ENCODE measurements at places on chromosomes 12 and 14.

GRCh38 chr12:76340680-76341435, 7.4 kb downstream of the BBS10 start:
- DNase-seq, result no peak

DNA sequence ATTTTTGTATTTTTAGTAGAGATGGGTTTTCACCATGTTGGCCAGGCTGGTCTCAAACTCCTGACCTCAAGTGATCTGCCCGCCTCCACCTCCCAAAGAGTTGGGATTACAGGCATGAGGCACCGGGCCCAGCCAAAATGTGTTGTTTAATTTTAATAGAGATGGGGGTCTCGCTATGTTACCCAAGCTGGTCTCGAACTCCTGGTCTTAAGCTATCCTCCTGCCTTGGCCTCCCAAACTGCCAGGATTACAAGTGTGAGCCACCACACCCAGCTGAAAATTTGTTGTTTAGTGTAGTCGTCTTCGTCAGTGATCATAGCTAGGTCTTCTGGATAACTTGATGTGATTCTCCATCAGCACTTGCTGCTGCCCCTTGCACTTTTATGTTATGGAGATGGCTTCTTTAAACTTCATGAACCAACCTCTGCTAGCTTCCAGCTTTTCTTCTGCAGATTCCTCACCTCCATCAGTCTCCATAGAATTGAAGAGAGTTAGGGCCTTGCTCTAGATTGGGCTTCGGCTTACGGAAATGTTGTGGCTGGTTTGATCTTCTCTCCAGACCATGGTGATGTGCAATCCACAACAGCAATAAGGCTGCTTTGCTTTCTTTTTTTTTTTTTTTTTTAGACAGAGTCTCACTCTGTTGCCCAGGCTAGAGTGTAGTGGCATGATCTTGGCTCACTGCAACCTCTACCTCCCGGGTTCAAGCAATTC, 13.0 kb downstream of the ISCU start:
- DNase-seq, result no peak

GRCh38 chr14:102957222-102957621, 34.8 kb downstream of the AMN start:
- no peak for DNase-seq

- no peak for DNase-seq
Measured at GRCh38 chr12:95351748-95352147, 122.2 kb upstream of the METAP2 start.

DNA sequence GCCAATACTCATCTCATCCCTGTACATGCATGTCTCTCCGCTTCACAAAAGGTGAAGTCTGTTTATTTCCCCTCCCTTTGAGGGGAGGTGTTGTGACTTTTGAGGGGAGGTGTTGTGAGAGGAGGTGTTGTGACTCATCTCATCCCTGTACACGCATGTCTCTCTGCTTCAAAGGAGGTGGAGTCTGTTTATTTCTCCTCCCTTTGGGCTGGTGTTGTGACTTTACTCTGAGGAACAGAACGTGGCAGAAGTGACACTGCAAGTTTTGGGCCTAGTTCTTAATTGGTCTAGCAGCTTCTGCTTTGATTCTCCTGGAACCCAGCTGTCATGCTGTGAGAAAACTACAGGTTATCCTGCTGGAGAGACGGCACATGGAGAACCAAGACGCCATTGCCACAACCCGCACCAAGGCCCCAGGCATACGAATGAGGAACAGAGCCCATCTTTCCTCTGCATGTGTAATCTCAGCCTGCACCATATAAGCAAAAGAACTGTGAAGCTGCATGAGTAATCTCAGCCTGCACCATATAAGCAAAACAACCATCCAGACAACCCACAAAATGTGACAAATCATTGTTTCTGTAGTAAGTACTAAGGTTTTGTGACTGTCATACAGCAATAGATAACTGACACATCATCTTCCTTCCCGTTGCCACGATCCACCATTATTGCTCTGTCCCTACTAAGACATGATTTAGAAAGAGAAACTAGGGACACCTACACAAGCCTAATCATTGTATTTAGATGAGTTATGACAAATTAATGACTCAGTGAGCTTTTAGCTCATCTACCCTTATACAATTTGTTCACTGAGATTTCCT, 30.0 kb downstream of the GALNT4 start:
- DNase-seq, result no peak

- DNase-seq, result no peak
Measured at GRCh38 chr12:56878010-56878339, 56.2 kb downstream of the SDR9C7 start.

GRCh38 chr12:112005419-112006395, 7.3 kb downstream of the TMEM116 start:
- DNase-seq, result no peak

DNA sequence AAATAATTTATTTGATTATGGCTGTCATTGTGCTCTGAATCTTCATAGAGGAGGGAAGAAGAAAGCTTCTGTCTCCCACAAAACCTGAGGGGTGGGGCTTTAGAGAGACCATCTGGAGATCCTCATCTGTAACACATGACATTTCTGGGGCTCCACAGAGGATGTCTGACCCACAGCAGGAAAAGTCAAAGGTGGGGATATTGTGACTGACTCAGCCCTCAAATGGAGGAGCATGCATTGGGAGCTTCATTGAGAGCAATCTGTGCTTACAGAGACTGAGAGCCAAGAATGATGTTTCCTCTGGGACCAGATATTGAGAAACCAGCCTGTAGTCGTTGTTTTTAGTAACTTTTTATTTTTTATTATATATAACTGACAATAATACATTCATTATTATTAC, 158.7 kb downstream of the SYT1 start:
- DNase-seq, result no peak

GRCh38 chr12:78949532-78949931, 85.0 kb downstream of the SYT1 start:
- no peak for DNase-seq

GRCh38 chr14:24238527-24239037, 3.8 kb downstream of the TINF2 start:
- DNase-seq, result no peak

GRCh38 chr12:104152685-104153241, 14.8 kb upstream of the NFYB start:
- no peak for DNase-seq

All from glomerular endothelial cell (primary cell).